ENCODE measurements at places on chromosomes 16 and 17. TPM values are rescaled to one million over a fixed set of nuclear protein-coding genes. Genes with fewer than 3 reads are reported as not detected.

Gene TBC1D3
- not detected for total RNA-seq

Gene SLC12A3
- not detected for total RNA-seq

Gene KIF2B
- not detected for total RNA-seq

Gene TXNDC11
- 31.4 TPM for total RNA-seq

Gene COG7
- total RNA-seq: 10.9 TPM

Gene PLEKHH3
- total RNA-seq: 6.3 TPM

Gene LONP2
- 44.5 TPM for total RNA-seq

Gene KRTAP2-2
- total RNA-seq: not detected

Gene GAN
- total RNA-seq: 15.9 TPM

Gene SPATA22
- 0.07 TPM for total RNA-seq

Gene RNF222
- not detected for total RNA-seq

Gene CHRNE
- 3.2 TPM for total RNA-seq

Gene ERN2
- total RNA-seq: not detected

Gene G6PC1
- not detected for total RNA-seq

Gene SMIM36
- not detected for total RNA-seq

All from pulmonary artery endothelial cell (primary cell).